T-cell (primary cell): ENCODE measurements at places on chromosomes 4 and X. TPM values are rescaled to one million over a fixed set of nuclear protein-coding genes. Genes with fewer than 3 reads are reported as not detected.

Gene DGKK
- not detected for total RNA-seq

Gene FREM3
- 0.26 TPM for total RNA-seq

Gene KLF8
- total RNA-seq: 4.2 TPM

Gene BMPR1B
- total RNA-seq: not detected

Gene ITGB1BP2
- 2.3 TPM for total RNA-seq

Gene EPHA5
- not detected for total RNA-seq

Gene ADAM29
- not detected for total RNA-seq

Gene FAM9C
- total RNA-seq: not detected

Gene DNAAF6
- total RNA-seq: not detected

Gene C4orf51
- not detected for total RNA-seq

Gene HTT
- 81.8 TPM for total RNA-seq

Gene PPP2R2C
- total RNA-seq: not detected

Gene GABRE
- total RNA-seq: not detected

Gene PNMA6A
- total RNA-seq: 0.50 TPM

Gene LDOC1
- total RNA-seq: 10.1 TPM

Gene CXXC4
- total RNA-seq: 0.20 TPM

Gene KANTR
- 17.0 TPM for total RNA-seq

Gene CLDN22
- not detected for total RNA-seq

Gene GLUD2
- total RNA-seq: not detected

Gene TMEM164
- total RNA-seq: 19.8 TPM

Gene ASMT
- not detected for total RNA-seq

Gene PPP1R2C
- total RNA-seq: not detected

Gene MID2
- 15.7 TPM for total RNA-seq

Gene FGF5
- 0.18 TPM for total RNA-seq

Gene PDGFRA
- 0.29 TPM for total RNA-seq

Gene UGT2B15
- 0.44 TPM for total RNA-seq

Gene CYTL1
- 0.38 TPM for total RNA-seq

Gene FGB
- not detected for total RNA-seq

Gene CNKSR2
- total RNA-seq: 10.4 TPM

Gene JAKMIP1
- 6.1 TPM for total RNA-seq
